ENCODE measurements at places on chromosomes 11 and 22. TPM values are rescaled to one million over a fixed set of nuclear protein-coding genes. Genes with fewer than 3 reads are reported as not detected.

Gene CNGA4
- total RNA-seq: not detected

Gene MMP3
- total RNA-seq: 25.3 TPM

GRCh38 chr11:113274713-113275582 lies 39.4 kb upstream of the TTC12 start:
- H3K4me1 ChIP-seq: no peaks in the 10 kb centered on the region
- no peaks in the 10 kb centered on the region for H3K36me3 ChIP-seq
- H3K27me3 ChIP-seq: no peaks in the 10 kb centered on the region
- no peak overlapping the region for H3K27ac ChIP-seq

- H3K27me3 ChIP-seq: no peaks in the 10 kb centered on the region
- no peak overlapping the region for H3K27ac ChIP-seq
- H3K4me3 ChIP-seq: no peak overlapping the region
- DNase-seq: no peak
These were observed 9.5 kb upstream of the DKK3 start for GRCh38 chr11:12017865-12018453.

Gene UBQLNL
- total RNA-seq: 0.54 TPM

GRCh38 chr11:67495234-67496005 lies 9.7 kb downstream of the PITPNM1 start:
- no peak overlapping the region for H3K27ac ChIP-seq
- no peak overlapping the region for H3K4me3 ChIP-seq
- DNase-seq: no peak
- no peaks in the 10 kb centered on the region for H3K36me3 ChIP-seq
- H3K4me1 ChIP-seq: no peaks in the 10 kb centered on the region

GRCh38 chr11:9689721-9690120 lies 25.8 kb downstream of the SWAP70 start:
- DNase-seq: no peak
- H3K4me3 ChIP-seq: no peak overlapping the region
- H3K27ac ChIP-seq: peak overlapping the region; percentile 69
- H3K27me3 ChIP-seq: no peaks in the 10 kb centered on the region

- no peak for DNase-seq
- no peaks in the 10 kb centered on the region for H3K36me3 ChIP-seq
- H3K4me1 ChIP-seq: no peaks in the 10 kb centered on the region
- no peak overlapping the region for H3K4me3 ChIP-seq
- no peaks in the 10 kb centered on the region for H3K27me3 ChIP-seq
These were observed 133.4 kb downstream of the DCDC1 start for GRCh38 chr11:31236143-31236542.

- no peak for DNase-seq
- H3K27me3 ChIP-seq: no peaks in the 10 kb centered on the region
- H3K27ac ChIP-seq: no peak overlapping the region
- no peak overlapping the region for H3K4me3 ChIP-seq
- peaks cover 6% of the 10 kb centered on the region for H3K4me1 ChIP-seq
These were observed 8.7 kb downstream of the POU2AF1 start for GRCh38 chr11:111370270-111370901.

GRCh38 chr11:80448709-80449108 lies 1007.9 kb upstream of the TENM4 start:
- H3K27me3 ChIP-seq: no peaks in the 10 kb centered on the region
- no peak overlapping the region for H3K4me3 ChIP-seq
- no peaks in the 10 kb centered on the region for H3K36me3 ChIP-seq
- no peak overlapping the region for H3K27ac ChIP-seq
- no peaks in the 10 kb centered on the region for H3K4me1 ChIP-seq
- no peak for DNase-seq

GRCh38 chr22:31752096-31752847 lies 1.5 kb upstream of the DEPDC5 start:
- H3K27me3 ChIP-seq: no peaks in the 10 kb centered on the region
- no peak for DNase-seq
- H3K36me3 ChIP-seq: no peaks in the 10 kb centered on the region
- H3K27ac ChIP-seq: peak overlapping the region; percentile 88
- peak overlapping the region; percentile 79 for H3K4me3 ChIP-seq
- H3K4me1 ChIP-seq: peaks cover 44% of the 10 kb centered on the region

Gene CASP5
- not detected for total RNA-seq

- no peak for DNase-seq
- H3K36me3 ChIP-seq: no peaks in the 10 kb centered on the region
- no peak overlapping the region for H3K27ac ChIP-seq
- peaks cover 7% of the 10 kb centered on the region for H3K4me1 ChIP-seq
- no peaks in the 10 kb centered on the region for H3K27me3 ChIP-seq
- H3K4me3 ChIP-seq: no peak overlapping the region
These were observed 316.1 kb downstream of the TMEM135 start for GRCh38 chr11:87353771-87354345.

Gene OR8G5
- not detected for total RNA-seq

DNA sequence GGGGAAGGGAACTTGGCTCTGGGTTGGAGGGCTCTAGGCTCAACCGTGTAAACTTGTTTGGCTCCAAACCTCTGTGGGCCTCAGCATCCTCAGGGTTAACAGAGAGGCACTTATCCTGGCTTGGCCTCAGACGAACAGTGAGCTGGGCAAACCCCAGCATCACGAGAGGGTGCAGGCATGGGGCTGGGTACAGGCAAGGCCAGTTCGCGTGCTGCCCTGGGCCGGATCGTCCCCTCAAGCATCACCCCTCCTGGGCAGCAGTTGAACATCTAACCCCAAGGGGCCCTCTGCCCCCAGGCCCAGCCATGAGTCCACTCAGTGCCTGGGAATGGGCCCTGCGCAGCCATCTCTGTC lies 1.9 kb downstream of the EHBP1L1 start:
- H3K27me3 ChIP-seq: no peaks in the 10 kb centered on the region
- H3K4me3 ChIP-seq: peak overlapping the region; percentile 87
- peaks cover 48% of the 10 kb centered on the region for H3K36me3 ChIP-seq
- peak; percentile 81 for DNase-seq
- H3K4me1 ChIP-seq: peaks cover 42% of the 10 kb centered on the region

Gene OR8A1
- total RNA-seq: not detected

DNA sequence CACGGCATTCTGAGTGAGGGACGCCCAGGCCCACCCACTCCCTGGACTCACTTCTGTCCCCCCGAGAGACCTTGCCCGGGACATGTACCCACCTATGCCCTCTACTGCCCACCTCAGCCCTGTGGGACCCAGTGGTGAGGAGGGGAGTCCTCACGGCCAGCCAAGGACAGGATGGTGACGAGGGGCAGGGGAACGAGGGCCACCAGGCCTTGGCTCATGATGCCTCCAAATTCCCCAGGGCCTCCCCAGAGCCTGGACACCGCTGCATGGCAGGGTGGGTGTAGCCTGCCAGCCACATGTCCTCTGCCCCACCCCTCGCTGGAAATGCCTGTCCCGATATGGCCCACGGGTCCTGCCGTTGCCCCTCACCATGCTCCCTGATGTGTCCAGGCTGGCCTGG lies 26.1 kb downstream of the TSPAN4 start:
- no peak for DNase-seq
- no peaks in the 10 kb centered on the region for H3K27me3 ChIP-seq
- no peaks in the 10 kb centered on the region for H3K4me1 ChIP-seq
- no peak overlapping the region for H3K4me3 ChIP-seq
- H3K36me3 ChIP-seq: peaks cover 5% of the 10 kb centered on the region

Gene APLNR
- total RNA-seq: 0.54 TPM

Gene API5
- total RNA-seq: 73.7 TPM

GRCh38 chr11:75677909-75678308 lies 9.1 kb upstream of the MAP6 start:
- no peak for DNase-seq
- H3K27me3 ChIP-seq: no peaks in the 10 kb centered on the region
- no peaks in the 10 kb centered on the region for H3K36me3 ChIP-seq
- no peak overlapping the region for H3K27ac ChIP-seq

Gene C1QTNF5
- total RNA-seq: 35.2 TPM

Gene KRTAP5-2
- total RNA-seq: not detected

GRCh38 chr22:27385261-27385998 lies 416.1 kb downstream of the MN1 start:
- H3K4me3 ChIP-seq: no peak overlapping the region
- H3K27me3 ChIP-seq: no peaks in the 10 kb centered on the region
- no peaks in the 10 kb centered on the region for H3K36me3 ChIP-seq
- no peak for DNase-seq

Gene MRGPRE
- total RNA-seq: 1.1 TPM

Gene RANGAP1
- total RNA-seq: 24.5 TPM

GRCh38 chr11:359181-359714 lies 10.1 kb upstream of the B4GALNT4 start:
- H3K4me3 ChIP-seq: no peak overlapping the region
- H3K4me1 ChIP-seq: peaks cover 20% of the 10 kb centered on the region
- peak overlapping the region; percentile 15 for H3K27ac ChIP-seq
- peak; percentile 47 for DNase-seq

Gene JOSD1
- total RNA-seq: 34.9 TPM

GRCh38 chr11:132907651-132908413 lies 624.5 kb downstream of the OPCML start:
- DNase-seq: no peak
- H3K36me3 ChIP-seq: no peaks in the 10 kb centered on the region
- no peaks in the 10 kb centered on the region for H3K27me3 ChIP-seq
- H3K27ac ChIP-seq: no peak overlapping the region

DNA sequence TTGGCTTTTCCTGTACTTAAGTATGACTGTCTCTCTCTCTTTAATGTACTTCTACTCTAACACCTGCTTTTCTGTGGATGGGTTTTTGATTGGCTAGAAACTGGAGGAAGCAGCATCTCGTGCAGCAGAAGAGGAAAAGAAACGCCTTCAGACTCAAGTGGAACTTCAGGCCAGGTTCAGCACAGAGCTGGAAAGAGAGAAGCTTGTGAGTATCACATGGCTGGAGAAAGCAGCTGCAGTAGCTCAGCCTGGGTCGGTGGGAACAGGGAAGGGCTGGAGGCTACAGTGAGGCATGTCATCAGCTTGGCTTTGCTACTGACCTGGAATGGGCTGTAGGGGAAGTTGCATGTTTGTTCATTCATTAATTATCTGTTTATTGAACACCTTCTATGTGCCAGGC lies 74.2 kb downstream of the SWAP70 start:
- H3K27me3 ChIP-seq: no peaks in the 10 kb centered on the region
- peak; percentile 89 for DNase-seq
- H3K4me3 ChIP-seq: no peak overlapping the region

Gene CCDC87
- total RNA-seq: not detected

Gene CDC42EP1
- total RNA-seq: 14.6 TPM

Gene MICALL1
- 66.1 TPM for total RNA-seq

DNA sequence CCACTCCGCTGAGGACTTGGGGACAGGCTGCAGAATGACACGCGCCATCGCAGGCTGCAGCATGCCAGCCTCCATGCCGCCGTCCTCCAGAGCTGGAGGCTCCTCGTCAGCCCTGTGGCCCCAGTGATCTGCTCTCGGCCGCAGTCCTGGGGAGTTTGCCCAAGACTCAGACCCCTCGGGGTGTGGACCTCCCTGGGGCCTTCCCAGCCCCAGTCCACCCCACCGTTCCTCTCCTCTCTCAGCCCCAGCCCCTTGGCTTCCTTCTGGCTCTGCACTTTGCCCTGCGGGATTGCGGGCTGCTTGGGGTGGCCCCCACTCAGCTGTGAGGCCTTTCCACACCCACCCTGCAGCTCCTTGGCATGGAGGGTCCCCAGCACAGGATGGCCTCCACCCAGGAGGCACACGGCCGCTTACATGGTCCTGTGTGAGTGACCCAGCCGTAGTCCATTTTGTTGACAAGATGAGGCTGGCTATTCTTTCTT lies 414.9 kb downstream of the TBC1D22A start:
- no peaks in the 10 kb centered on the region for H3K36me3 ChIP-seq
- no peaks in the 10 kb centered on the region for H3K4me1 ChIP-seq
- H3K27ac ChIP-seq: no peak overlapping the region
- no peak overlapping the region for H3K4me3 ChIP-seq

- H3K27ac ChIP-seq: no peak overlapping the region
- H3K27me3 ChIP-seq: no peaks in the 10 kb centered on the region
- H3K36me3 ChIP-seq: no peaks in the 10 kb centered on the region
- no peak for DNase-seq
These were observed 8.0 kb upstream of the OR52J3 start for GRCh38 chr11:5038341-5038740.

GRCh38 chr22:47053726-47054141 lies 291.3 kb downstream of the TBC1D22A start:
- no peaks in the 10 kb centered on the region for H3K36me3 ChIP-seq
- H3K4me1 ChIP-seq: no peaks in the 10 kb centered on the region
- no peaks in the 10 kb centered on the region for H3K27me3 ChIP-seq
- H3K27ac ChIP-seq: no peak overlapping the region
- H3K4me3 ChIP-seq: no peak overlapping the region

- no peaks in the 10 kb centered on the region for H3K27me3 ChIP-seq
- H3K27ac ChIP-seq: no peak overlapping the region
- DNase-seq: no peak
- no peaks in the 10 kb centered on the region for H3K4me1 ChIP-seq
These were observed 1.8 kb downstream of the TTC17 start for GRCh38 chr11:43360361-43361032.
